ENCODE measurements at places on chromosomes 13 and 19.

- no peak for DNase-seq
Observed at GRCh38 chr19:19257137-19257536, 16.0 kb downstream of the TM6SF2 start.

GRCh38 chr13:73081256-73081915 lies 22.6 kb downstream of the KLF5 start:
- DNase-seq: no peak

- DNase-seq: no peak
Observed at GRCh38 chr19:14497228-14497921, 1.4 kb upstream of the GIPC1 start.

GRCh38 chr13:100396776-100397175 lies 191.8 kb downstream of the GGACT start:
- no peak for DNase-seq

DNA sequence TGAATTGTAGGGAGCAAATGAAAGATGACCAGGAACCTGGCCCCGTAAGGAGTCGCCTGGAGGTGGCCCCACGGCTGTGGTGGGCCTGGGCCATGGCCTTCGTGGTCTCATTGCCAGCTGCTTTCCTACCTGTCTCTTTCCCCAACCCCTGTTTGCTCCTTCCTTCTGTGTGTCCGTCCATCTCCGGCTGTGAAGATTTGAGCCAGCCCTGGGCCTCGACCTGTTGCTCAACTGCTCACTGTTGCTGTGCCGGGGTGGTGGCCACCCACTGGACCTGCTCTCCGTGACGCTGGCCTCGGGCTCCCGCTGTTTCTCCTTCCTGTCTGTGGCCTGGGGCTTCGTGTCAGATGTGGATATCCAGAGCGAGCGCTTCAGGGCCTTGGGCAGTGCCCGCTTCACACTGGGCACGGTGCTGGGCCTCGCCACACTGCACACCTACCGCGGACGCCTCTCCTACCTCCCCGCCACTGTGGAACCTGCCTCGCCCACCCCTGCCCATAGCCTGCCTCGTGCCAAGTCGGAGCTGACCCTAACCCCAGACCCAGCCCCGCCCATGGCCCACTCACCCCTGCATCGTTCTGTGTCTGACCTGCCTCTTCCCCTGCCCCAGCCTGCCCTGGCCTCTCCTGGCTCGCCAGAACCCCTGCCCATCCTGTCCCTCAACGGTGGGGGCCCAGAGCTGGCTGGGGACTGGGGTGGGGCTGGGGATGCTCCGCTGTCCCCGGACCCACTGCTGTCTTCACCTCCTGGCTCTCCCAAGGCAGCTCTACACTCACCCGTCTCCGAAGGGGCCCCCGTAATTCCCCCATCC lies 8.5 kb downstream of the DBP start:
- no peak for DNase-seq

DNA sequence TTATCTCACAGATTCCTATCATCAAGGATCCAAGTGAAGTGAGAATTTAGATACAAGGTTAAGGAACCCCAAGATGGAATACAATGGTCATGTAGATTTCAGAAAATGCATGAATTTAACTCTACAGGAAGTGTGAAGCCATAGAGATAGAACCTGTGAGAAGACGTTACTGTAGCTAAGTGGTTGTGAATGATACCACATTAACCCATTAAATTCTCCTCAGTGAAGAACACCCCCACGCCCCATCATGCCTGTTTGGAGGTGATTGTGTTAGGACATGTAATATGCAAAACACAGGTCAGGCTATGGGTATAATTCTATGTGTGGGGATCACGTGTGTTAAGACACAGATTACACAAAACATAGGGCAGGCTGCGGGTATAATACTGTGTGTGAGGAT lies 1166.7 kb downstream of the EFNB2 start:
- no peak for DNase-seq

Data from CD8-positive, alpha-beta memory T cell (primary cell).